ENCODE measurements at places on chromosomes 1 and 21.

- DNase-seq, result no peak
Observed at GRCh38 chr21:17498586-17498985, 14.3 kb upstream of the CXADR start.

- no peak for DNase-seq
Observed at GRCh38 chr1:53176452-53177208, 20.0 kb upstream of the CPT2 start.

DNA sequence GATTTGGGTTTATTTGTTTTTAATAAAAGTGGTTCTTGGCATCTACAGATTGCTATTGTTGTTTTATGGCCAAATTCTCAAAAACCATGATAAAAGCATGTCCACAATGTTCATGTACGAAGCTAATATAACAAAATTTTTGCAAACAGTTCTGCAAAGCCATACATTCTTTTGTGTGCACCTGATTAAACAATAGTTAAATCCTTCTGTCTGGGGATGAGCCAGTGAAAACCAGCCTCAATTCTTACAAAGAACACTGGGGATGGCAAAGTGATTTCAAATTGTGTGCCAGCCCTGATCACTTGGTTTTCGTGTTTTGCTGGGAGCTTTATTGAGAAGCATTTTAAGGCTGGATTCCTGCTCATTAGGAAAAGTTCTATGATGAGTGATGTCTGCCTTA lies 149.1 kb upstream of the MAGI3 start:
- no peak for DNase-seq

DNA sequence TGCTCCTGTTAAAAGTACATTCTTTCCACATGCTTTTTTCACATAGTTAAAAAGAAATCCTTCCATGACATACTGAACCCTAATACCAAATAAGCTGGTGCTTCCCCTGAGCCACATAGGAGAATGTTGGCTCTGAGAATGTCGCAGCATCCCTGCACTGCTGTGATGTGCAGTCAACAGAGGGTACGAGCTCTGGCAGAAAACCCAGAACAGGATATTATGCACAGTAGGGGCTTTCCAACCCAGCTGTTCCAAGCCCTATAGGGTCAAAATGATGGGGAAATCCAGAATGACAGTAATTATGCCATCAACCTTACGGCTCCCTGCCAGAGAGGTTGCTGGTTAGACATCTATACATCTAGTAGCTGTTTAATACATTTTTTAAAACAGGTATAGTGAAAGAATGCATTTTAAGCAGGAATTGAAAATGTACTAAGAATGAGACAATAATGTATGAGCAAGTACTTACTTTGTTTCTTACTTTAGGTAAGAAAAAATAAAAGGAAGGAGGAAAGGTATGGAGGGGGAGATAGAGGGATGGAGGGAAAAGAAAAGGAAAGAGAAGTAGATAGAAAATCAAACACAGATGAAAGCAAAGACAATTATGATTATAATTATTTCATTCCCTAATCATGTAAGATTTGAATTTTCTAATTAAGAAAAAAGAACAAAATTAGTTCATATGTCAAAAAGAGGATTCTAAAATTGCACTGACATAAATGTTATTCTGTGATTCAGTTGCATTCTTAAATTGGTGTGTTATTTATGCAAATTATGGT lies 126.0 kb downstream of the NR5A2 start:
- DNase-seq, result no peak

DNA sequence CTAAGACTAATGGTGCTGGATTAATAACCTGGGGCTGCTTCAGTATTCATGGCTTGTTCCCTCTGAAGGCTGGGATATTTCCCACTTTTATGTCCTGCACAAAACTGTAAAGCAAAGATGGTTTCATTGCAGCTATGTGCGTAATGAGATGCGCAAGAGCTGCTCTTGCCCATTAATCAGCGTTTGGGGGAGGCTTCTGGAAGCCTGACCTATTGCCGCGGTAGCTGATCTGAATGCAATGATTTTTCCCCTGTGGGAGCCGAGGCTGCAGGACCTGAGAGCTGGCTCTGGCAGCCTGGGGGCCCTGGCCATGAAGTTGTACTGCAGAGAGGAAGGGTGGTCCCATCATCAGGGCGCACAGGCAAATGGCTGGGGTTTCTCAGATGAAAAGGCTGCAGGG lies 239.8 kb downstream of the CAMTA1 start:
- DNase-seq, result no peak

- DNase-seq, result no peak
Observed at GRCh38 chr1:10867914-10868598, 71.6 kb upstream of the CASZ1 start.

DNA sequence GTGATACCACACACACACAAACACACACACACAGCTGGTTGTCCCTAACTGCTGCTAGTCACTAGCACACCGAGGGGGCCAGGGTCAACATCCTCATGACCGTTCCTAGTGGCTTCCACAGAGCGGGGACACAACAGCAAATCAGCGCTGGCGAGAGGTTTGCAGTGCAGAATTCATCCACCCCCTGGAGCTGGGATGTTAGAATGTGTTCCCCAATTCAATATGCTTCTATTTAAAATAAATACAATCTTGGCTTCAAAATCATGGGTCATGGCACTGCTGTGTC lies 16.2 kb upstream of the C2CD2 start:
- no peak for DNase-seq

DNA sequence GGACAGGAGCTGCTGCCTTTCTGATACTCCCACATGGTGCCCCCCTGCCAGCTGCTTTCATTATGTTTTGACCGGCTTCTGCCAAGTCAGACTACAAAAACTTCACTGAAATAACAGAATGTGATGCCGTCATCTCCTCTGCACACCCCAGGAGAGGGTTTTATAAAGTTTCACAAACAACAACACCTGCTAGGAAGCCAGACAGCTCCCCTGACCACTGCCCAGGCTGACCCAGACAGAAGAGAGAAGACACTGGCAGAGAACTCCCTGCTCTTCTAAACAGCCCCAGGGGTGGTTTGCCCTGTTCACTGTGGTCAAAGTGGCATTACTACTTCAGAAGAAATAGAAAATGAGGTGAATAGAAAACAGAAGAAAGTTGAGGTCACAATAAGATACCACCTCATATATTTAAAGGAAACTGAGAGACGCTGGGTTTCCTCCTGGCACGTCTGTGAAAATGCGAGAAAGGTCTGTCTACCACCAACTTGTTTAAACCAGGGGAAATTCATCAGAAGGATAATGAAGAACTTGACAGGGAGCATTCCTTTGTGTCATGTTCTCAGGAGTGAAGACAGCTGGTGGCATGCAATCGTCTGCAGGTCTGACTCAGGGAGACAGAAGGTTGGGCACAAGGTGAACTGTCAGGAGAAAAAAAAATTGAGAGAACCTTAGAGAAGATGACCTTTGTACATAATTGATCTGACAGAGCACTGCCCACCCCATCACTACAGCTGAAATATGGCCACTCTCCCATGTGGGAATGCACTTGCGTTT lies 119.0 kb upstream of the NFIA start:
- DNase-seq, result no peak

DNA sequence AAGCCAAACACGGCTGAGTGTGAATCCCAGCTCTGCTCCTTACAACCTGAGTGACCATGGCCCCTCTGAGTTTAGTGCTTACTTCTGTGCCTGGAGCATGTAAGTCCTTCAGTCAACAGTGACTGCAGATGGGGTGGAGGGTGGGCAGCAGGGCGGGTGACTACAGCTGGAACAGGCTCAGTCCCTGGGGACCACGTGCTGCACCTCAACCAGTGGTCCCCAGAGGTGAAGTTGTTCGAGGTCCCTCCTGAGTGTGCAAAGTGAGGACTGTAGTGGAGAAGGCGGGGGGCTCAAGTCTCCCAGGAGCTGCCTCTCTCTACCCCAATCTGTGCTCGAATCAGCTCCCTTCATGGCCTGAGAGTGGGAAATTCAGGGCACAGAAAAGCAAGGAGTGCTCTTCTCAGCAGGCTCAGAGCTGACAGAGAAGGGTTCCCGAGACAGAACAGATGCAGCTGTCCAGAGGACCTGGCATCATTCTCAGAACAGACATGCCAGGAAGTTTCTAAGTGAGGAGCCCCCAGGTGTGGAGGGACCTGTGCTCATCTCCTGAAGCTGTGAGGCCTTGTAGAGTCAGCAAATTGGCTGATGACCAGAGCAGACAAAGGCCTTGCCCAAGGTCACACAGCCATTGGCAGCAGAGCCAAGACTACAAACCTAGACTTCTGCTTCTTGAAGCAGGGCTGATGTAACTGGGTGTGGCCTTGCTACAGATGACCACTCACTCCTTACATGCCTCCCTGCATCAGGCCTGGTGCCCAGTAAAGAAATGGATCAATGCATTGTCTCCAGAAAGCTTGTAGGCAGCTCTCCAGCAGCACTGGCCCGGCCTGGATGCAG lies 61.7 kb upstream of the EDN2 start:
- no peak for DNase-seq

DNA sequence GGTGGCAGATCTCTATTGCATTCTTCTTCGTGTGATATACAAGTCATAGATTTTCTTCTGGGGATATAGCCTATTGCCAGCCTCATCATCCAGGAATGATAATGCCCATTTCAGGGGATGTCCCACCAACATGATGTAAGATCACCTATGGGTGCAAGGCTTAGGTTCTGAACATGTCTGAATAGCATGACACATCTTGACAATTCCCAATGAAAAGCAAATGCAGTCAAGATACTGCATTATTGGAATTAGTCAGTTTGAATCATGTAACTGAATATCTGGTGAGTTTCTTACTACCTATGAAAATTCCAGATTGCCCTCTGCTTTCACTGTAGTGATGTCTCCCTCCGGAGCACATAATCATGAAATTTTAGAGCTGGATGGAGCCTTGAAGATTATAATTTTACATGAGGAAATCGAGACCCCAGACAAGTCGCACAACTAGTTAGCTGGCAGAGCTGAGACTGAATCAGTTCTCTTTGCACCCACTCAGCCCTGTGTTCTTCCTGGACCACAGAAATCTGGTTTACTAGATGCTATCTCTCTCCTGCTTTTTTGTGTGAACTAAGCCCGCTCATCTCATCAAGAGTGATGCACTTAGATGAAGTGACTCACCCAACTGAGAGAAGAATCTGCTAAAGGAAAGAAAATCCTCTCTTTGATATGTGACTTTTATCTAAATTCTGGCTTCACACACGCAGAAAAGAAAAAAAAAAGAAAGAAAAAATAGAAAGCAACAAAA lies 65.0 kb downstream of the WDR64 start:
- no peak for DNase-seq

- no peak for DNase-seq
Observed at GRCh38 chr1:114462341-114462740, 48.7 kb downstream of the TRIM33 start.

DNA sequence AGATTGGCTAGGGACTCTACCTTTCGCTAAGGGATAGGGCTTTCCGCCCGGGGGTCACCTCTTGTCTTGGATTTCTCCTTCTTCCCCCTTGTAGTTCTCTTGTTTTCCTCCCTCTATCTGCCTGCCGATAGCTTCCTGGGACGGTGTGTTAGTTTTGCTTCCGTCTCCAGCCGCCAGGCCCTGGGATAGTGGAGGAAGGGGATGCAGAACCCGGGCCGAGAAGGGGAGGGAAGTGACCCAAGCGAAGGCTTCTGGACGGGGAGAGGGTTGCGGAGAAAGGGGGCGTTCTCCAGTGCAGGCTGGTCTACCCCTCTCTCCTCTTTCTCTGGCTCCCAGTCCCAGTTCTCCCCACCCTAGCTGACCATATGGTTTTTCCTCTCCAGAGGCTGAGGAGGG lies 871 bp downstream of the TUFT1 start:
- DNase-seq, result no peak

GRCh38 chr1:22137004-22137720 lies 5.7 kb downstream of the WNT4 start:
- peak; percentile 52 for DNase-seq

- no peak for DNase-seq
Observed at GRCh38 chr1:145990249-145990855, 6.0 kb downstream of the TXNIP start.

GRCh38 chr1:6128276-6129081 lies 51.6 kb downstream of the CHD5 start:
- no peak for DNase-seq

DNA sequence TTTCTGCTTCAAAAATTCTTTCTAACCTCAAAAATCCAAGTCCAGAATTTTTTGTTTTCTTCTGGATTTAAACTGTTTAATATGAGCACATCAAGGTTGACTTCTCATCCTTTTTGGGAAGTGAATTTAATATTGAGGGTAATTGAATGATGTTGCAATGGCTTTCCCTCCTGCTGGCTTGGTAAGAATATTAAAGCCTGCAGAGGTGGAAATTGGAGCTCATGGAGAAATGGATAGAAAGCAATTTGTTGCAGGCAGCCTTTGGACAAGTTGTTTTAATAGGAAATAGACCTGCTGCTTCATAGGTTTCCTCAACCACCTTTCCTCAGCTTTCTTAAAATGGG lies 124.7 kb downstream of the SYT2 start:
- DNase-seq, result no peak

- no peak for DNase-seq
Observed at GRCh38 chr1:201169203-201169602, 14.9 kb upstream of the TMEM9 start.

DNA sequence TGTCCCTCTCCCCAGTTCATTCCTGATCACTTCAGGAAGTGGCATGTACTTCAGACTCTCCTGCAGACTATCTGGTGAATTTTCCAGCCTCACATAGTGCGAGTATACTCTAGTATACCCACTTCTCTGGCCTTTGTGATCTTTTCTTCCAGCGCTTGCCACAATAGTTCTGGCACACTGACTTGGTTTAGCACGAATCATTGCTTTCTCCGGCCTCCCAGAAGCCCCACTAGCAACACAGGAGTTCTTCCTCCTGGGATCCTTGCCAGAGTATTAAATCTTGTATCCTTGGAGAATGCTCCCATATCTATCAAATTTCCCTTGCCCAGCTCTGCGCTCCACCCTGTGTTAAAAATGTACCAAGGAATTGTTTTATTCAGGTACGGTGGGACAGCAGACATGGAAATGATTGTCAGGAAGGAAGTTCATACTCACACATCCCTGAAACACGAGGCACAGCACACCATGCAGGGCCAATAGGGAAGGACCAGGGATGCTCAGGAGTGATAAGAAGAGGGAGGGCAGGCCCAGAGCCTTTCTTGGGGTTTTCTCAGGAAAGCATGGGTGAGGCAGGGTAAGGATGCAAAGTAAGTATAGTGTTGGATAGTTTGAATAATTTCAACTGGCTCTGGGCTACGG lies 136.7 kb downstream of the ADSS2 start:
- no peak for DNase-seq

DNA sequence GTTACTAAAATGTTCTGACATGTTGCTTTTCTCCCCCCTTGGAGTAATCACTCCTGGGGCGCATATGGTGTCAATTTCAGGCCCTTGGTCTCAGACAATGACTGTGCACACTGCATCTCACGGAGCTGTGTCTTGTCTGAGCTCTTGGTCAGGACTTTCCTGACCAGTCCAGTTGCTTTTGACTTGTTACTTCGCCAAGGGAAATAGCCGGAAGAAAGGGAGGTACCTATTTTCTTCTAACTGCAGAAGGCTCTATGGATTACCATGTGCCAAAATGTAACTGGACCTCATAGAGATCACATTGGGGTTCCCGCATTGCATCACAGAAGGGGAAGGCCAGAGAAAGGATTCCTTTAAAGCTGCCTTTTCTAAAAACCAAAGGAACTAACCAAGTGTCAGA lies 68.6 kb downstream of the SPAG17 start:
- no peak for DNase-seq

GRCh38 chr1:200223207-200223606 lies 186.6 kb downstream of the ZNF281 start:
- DNase-seq, result no peak
